ENCODE measurements at places on chromosomes 5 and 9.
A peak's percentile ranks its signal among the peaks of the same experiment; 100 is the strongest.

DNA sequence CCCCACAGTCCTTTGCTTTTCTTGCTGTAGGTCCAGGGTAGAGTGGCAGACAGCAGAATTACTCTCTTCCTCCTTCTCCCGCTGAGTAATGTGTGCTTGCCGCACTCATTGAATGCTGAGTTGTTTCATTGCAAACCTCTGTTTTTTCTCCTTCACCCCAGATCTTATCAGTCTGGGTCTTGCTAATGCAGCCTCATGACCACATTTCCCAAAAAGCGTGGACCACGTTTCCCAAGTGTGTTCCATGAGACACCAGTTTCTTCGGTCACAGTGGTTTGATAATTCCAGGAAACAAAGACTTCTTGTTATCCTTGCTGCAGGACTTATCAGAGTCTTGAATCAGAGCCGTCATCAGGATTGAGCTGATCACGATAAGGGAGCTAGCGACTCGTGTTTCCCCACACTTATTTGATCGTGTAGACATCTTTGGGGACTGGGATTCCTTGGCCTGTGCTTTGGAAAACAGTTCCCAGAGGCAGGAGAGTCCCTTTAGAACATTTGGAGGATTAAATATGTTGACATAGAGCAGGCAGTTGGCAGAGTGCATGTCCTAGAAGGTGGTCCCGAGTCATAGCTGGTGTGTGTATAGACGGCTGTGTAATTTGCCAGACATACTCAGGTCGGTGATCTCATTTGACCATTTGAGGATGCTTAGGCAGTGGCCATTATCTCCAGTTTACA lies 4.4 kb downstream of the LRRC8A start:
- DNase-seq: no peak

GRCh38 chr5:102910240-102911226 lies 155.4 kb downstream of the PAM start:
- no peak for DNase-seq

DNA sequence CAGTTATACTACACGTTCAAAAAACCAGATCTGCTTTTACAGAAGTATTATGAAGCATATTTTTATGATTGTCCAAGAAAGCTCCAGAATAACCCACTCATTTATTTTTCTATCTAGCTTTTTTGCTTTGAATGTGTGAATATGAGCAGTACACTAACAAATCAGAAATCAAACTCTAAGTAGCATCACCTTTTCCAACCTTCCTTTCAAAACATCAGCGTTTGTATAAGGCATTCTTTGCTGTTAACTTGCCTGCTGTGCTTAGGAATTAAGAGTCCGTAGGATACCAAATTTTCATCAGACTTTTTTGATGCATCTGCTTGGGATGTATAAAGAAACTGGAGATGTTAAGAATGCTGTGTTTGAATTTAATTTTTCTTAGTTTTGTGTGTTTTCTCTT lies 3.8 kb downstream of the TLE4 start:
- DNase-seq: no peak

DNA sequence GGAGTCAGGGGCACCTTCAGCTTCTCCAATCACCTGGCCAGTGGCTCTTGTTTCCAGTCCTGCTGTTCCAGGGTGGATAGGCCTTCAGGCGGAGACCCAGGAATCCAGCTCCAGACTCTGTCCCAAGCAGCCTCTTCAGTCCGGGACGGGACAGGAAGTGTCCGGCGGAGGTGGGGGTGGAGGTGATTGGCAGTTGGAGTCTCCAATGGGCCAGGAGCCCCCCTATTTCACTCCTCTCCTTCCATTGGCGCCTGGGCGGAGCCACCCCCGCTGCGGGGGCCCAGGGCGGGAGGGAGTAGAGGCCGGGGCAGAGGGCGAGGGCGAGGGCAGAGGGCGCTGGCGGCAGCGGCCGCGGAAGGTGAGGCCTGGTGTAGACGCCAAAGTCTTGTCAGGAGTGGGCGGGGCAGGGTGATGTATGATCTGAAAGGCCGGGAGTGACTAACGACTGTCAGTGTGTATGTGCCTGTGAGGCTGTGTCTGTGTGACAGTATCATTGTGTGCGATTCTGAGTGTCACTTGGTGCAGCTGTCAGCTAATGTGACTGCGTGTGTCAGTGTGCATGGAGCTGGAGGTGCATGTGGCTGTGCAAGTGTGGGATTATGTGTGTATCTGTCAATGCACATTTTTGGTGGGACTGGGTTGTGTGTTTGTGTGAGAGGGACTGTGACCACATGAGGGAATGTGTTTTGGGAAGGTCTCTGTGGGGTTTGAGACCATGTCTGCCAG lies at the start of gene IL11RA:
Gene IL11RA (plus strand): TSS at position 310 of the 726 bp plus-strand sequence. CDS start 3,033 bp downstream, outside the sequence.
- DNase-seq: no peak

GRCh38 chr5:178526773-178527457 lies 63.3 kb downstream of the COL23A1 start:
- no peak for DNase-seq

- peak; percentile 83 for DNase-seq
These were observed 259.1 kb downstream of the SYK start for GRCh38 chr9:91060520-91061343.

- no peak for DNase-seq
These were observed 19.7 kb downstream of the OR2V2 start for GRCh38 chr5:181166812-181167733.

DNA sequence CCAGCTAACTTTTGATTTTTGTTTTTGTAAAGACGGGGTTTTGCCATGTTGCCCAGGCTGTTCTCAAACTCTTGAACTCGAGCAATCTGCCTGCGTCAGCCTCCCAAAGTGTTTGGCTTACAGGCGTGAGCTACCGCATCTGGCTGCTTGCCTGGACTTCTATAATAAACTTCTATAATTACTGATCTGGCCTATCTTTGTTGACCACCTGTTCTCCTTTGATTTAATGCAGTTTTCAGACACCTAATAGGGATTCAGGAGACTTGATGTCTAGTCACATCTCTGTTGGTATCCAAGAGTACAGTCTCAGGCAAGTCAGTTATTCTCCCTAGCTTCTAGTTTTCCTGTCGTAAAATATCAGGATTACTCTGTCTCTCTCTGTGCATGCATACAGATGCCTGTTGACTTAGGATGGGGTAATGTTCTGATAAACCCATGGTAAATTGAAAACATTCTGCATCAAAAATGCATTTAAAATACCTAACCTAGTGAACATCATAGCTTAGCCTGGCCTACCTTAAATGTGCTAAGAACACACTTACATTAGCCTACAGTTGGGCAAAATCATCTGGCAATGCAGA lies 51.5 kb upstream of the NR3C1 start:
- DNase-seq: no peak

DNA sequence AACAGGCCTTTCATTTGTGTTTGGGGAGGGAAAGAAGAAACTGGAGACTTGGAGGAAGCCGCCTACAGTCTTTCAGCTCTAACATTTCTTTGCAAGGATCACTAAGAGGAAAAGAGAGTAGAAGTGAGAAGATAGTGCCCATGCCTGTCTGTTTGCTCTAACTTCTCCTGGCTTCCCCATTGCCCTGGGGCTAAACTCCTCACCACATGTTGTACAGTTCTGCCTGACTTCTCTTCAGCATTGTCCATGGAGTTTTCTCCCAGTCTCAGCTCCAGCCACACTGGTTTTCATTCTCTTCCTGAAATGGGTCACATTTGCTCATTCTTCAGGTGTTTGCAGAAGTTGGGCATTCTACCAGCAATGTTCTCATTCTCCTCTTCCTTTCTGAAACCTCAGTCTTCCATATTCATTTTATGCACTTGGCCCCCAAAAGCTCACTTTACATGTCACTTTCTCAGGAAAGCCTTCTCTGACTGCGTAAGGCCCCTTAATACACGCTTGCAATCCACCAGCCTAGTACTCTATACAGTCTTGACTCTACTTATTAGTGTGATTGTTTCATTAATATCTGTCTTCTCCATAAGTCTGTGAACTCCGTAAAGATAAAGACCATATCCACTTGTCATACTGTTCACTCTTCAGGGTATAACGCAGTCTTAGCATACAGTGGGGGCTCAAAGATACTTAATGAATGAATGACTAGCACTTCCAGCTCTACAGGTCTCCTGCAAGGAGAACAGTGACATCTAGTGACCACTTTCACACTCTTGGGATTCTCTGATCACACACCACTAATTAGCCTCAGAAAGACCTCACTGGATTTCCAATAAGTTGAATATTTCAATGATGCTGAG lies 40.2 kb upstream of the TRIM32 start:
- DNase-seq: no peak

DNA sequence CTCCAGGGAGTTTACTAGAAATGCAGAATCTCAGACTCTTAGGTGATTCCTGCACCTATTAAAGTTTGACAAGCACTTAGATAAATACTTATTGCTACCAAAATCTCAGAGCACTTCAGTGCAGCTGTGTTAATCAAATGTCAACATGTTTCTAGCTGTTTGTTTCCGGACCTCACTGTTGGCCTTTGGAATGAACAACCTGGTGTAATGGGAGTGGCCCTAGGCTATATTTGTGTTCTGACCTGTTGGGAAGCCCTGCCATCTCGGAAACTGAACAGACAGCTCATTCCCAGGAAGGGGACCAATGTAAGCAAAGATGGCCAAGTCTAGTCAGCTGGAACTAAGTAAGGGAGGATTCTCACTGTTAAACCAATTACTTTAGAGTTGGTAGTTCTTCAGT lies 145.0 kb upstream of the SLC28A3 start:
- no peak for DNase-seq

DNA sequence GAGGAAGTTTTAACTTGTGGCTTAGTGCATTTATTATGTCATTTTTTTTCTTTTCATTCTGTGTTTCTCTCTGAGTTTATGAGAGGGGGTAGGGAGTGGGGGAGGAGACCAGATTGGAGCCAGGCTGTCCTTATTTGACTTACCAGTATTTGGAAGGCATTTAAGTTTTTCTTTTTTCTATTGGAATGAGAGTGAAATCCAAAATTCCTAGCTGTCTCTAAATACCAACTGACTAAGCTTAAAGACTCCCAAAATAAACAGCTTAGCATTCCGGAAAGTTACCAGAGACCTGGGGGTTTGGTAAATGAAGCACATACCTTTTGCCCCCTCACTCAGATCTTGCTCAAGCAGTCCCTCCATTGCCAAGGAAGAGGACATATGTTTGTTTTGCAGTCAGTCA lies 581.9 kb upstream of the BRINP1 start:
- DNase-seq: peak; percentile 41
